CD4-positive, alpha-beta T cell treated with Interleukin-6 at 100 ng/mL for 8 hours (primary cell): ENCODE measurements at places on chromosomes 1 and 21.

DNA sequence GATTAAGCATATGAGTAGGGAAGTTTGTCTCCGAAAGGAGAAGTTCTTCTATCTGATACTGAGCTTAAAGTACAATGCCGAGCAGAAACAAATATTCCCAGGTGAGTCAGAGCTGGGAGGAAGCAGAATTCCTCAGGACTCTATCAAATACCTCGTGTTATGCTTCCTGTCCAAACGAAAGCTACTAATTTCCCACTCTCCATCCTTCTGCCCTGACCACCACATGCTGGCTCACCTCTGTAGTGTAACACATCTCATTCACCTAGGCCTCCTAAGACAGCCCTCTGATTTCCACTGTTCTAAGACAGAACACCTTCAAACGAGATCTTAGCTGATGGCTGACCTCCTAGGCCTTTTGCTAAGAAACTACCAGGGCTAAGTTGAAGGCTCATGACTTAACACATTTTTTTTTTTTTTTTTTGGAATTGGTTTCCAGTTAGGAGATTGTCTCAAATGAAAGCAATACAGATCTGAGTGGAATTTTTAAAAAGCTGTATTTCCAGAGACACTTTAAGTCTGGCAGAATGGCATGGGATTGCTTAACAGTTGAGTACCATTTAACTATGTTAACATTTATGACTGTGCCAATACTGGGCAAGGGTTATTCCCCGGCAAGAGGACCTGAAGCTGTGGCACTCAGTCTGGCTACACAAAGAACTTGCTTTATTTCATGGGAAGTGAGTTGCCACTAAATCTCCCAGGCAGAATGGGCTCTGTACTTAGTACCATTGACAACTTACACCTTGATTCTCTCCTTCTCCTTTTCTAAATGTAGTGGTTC lies 583.4 kb downstream of the DPYD start:
- DNase-seq: no peak

GRCh38 chr1:168400139-168400538 lies 119.5 kb downstream of the TBX19 start:
- no peak for DNase-seq

DNA sequence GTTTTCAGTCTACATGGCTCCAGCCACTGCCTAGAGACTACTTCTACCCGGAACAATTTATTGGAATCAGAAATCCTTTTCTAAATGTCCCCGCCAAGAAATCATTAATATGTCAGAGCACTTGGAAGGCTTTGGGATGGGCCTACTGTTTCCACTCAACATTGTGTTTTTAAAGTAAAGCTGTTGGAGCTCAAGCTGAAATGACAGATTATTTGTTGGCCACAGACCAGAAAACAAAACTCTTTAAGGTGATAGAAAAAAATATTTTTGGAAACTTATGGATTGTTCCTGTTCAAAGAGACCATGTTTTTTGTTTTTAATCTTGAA lies 496 bp downstream of the VPS45 start:
- DNase-seq: no peak

DNA sequence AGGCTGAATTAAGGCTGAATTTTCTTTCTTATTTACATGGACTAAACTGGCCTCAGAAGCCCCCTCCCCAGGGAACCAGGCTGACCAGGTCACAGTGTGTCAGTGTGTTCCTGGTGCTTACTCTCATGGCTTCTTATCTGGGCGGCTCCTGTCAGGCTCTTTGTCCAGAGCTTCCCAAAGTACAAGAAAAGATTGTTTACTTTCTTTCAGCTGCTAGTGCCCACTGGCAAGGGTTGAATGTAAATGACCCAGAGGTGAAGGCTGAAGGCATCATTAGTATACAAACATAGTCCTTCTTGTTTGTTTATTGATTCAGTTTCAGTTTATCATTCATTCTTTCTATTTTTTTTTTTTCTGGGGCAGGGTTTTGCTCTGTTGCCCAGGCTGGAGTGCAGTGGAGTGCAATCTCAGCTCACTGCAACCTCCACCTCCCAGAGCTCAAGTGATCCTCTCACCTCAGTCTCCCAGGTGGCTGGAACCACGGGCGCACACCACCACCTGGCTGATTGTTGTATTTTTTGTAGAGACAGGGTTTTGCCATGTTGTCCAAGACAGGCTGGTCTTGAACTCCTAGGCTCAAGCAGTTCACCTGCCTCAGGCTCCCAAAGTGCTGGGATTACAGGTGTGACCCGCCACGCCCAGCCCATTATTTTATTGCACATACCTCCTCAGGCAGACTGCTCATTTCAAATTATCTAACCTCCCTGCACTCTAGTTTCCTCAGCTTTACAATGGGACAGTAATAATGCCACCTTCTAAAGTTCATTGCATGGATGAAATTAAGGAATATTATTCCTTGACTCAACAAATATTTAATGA lies 9.8 kb upstream of the KDM4A start:
- no peak for DNase-seq

- no peak for DNase-seq
Observed at GRCh38 chr1:236417336-236417735, 23.2 kb downstream of the EDARADD start.

- no peak for DNase-seq
Observed at GRCh38 chr1:30715886-30716285, 7.5 kb downstream of the MATN1 start.

GRCh38 chr1:36324353-36324703 lies 883 bp upstream of the EVA1B start:
- DNase-seq: no peak

DNA sequence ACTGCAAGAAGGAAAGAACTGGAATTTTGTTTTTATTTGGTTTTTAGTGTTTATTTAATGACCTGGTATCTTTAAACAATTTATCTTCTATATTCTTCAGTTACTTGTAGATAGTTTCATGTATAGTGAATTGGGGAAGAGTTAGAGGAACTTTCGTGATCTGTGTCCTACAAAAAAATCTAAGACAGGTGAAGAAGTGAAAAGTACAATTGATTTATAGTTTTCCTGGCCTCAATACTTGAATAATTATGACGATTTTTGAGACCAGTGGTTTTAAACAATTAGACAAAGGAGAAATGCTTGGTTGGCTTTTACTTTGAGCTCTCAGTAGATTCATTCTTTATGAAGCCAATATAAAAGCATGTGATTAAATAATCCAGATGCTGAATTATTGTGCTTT lies 7.5 kb downstream of the MIER1 start:
- DNase-seq: no peak

- no peak for DNase-seq
Observed at GRCh38 chr1:162422662-162423375, 10.9 kb upstream of the SH2D1B start.

- DNase-seq: no peak
Observed at GRCh38 chr1:110123224-110123623, 11.0 kb downstream of the UBL4B start.

- DNase-seq: no peak
Observed at GRCh38 chr21:42199868-42200463, 19.0 kb upstream of the ABCG1 start.

GRCh38 chr1:93554883-93555872 lies 107.3 kb downstream of the FNBP1L start:
- DNase-seq: no peak

DNA sequence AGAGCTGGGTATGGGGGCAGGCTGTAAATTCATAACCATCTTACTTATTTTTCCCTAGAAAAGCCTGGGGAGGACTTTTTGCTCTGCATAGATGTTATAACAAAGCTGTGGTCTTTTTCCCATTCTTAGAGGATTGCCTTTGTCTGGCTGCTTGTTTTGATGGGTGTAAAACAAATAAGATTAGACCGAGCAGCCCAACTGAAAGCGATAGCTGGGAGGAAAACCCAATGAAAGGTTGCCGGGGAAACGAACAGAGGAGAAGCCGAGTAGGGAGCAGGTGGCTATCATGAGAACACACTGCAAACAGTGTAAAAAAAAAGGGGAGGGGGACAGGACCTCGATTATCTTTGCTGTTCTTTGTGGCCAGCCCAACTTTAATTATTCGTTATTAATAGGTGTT lies 1.9 kb downstream of the ELAVL4 start:
- no peak for DNase-seq

DNA sequence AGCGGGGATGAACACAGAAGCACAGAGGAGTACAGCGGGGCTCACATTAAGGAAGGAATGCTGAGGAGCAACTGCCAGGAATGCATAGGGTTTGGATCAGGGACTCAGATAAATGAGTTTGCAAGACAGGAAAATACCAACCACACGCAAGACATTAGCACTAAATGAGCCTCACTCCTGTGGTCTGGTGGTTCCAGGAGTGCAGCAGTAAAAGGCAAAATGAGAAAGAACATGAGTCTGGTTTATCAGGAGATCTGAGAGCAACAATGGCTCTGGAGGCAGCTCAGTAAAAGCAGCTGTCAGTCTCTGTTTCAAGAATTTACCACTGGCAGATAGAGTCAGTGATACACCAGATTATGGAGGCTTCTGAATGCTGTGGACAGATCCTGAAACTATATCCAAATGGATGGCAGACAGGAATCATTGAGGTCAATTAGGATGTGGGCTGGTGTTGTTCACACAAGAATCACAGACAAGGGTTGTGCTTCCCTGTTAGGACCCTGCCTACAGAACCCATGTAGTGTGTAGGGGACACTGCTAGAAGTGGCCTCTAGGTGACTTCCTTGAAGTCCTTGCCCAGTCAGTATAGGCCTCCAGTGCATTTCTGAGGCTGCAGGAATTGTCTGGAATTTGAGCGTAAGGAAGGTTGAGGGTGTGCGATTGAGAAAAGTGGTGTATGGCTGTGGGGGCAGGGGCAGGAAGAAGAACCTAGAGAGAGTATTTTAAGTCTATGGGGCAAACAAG lies 50.3 kb downstream of the CASQ2 start:
- no peak for DNase-seq

DNA sequence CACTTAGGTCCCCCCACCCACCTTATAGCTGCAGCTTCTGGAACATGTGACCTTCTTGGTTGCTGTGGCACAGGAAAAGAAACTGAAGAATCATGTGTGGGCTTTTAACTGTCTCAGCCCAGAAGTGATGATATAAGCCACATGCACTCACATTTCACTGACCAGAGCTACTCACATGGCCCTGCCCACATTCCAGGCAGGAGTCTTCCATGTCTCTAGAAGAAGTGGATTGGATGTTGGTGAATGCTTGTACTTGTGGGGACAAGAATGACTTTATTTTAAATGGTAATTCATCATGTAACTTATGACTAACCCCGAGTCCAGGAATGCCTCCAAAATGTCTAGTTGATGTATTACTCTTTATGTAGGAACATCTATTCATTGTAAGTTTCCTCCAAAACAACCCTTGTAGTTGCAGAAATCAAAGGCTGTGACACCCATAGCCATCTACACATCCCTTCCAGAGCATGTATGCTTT lies 15.8 kb upstream of the CAMK1G start:
- DNase-seq: no peak

GRCh38 chr1:230459465-230459864 lies 33.3 kb upstream of the PGBD5 start:
- DNase-seq: no peak

- DNase-seq: no peak
Observed at GRCh38 chr1:171981303-171981702, 140.0 kb downstream of the DNM3 start.

DNA sequence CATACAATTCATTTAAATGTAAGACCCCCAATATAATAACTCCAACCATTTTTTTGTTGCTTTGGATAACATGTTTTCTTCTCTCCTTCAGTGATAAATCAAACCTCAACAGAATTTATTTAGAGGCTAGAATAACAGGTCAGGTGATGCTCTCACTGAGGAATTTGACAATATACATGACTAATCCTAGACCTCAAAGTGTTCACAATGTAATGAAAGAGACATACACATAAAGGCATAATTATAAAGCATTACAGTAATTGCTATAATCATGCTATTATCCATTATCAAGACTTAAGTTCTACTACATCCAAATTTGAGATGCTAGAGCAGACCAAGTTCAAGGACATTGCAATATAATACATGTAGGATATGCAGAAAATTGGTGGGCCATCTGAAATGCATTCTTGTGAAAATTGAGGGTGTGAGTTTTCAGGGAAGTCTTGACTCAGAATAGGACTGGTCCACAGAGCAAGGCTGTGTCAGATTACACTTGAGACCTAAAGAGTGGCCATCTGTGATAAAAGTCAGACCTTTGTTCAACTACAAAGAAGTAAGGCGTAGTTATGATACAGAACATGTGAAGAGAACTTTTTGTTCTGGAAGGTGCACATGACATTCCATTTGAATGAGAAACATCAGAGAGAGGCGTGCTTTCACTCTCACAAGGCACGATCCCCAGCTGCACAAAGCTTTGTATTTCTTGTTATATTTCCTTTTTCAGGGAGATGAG lies 45.5 kb downstream of the UTP25 start:
- no peak for DNase-seq

DNA sequence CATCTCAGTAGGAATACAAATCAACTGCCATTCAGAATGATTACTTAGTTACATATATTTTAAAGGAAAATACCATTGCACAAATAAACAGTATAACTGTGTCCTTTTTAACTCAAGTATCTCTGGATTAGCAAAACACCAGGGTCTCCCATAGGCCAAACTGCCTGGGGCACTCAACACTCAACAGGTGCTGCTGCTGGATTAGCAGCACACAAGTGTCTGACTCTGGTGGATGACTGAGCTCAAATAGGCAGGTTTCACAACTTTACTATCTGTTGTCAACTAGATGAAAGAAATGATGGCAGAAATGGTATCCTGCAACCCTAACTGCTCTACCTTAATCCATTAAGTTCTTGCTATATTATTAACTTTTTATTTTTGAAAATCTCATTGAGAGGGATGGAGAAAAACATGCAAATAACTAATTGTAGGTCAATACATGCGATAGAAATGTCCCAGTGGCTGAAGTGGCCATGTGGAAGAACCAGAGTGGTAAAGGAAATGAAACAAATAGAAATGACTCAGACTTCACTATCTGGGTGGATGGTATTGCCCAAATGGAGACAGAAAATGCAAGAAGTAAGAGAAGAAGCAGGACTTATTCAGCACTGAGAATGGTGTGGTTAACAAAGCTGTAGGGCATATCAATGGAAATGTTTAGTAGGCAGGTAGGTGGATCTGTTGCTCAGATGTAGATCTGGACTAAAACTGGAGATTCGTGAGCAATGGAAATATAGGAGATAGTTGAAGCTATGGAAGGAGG lies 90.8 kb upstream of the CCDC190 start:
- DNase-seq: no peak

DNA sequence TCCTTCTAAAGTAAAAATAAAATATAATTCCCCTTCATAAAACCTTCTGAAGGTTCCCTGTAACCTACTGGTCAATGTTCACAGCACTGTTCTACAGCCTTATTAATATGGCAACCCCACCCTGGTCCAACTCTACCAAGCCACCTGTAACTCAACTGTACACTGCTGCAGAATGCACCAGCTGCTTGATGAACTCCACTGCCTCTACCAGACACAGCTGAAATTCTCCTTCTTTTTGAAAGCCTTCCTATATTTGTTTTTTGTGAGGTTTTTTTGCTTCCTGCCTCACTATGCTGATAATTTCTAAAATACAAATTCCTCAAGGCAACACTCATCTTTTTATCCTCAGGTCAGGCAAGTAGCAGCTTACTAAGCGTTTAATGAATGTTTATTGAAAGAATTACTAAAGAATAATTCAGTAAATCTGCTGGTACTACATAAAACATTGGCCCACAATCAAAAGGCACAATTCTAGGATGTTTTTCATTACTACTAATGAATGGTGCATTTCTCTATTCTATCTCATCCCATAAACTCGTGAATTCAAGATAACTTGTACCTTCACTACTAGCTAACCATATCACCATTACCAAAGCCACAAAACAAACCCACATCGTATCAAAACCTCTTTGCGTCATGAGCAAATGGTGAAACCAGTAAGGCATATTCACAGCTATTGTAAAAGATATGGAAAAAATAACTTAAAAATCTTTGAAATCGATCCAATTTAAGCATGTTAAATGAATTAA lies 2.4 kb downstream of the SSX2IP start:
- DNase-seq: no peak

GRCh38 chr1:24069817-24070216 lies 42.1 kb downstream of the MYOM3 start:
- DNase-seq: no peak
